A549 treated with AZD2906 at 1 μM for 4 hours (cell line): ENCODE measurements at places on chromosomes 3 and 15. TPM values are rescaled to one million over a fixed set of nuclear protein-coding genes. Genes with fewer than 3 reads are reported as not detected.

CIDEC gene
- total RNA-seq: 75.0 to 98.5 TPM (median 81.8 TPM) in 5 replicates

OXTR gene
- 8.5 to 10.1 TPM (median 9.5 TPM) in 5 replicates for total RNA-seq

LARP6 gene
- total RNA-seq: 46.3 to 81.2 TPM (median 74.1 TPM) in 5 replicates

PLD1 gene
- 6.3 to 8.9 TPM (median 8.0 TPM) in 5 replicates for total RNA-seq

GRM2 gene
- 0.03 to 0.05 TPM (median 0.04 TPM) in 4 of 5 replicates, not detected in the other for total RNA-seq

RETNLB gene
- not detected in 5 replicates for total RNA-seq

STRIT1 gene
- total RNA-seq: not detected in 5 replicates

CCR5 gene
- not detected in 5 replicates for total RNA-seq

GOLGA6C gene
- not detected in 5 replicates for total RNA-seq

PLS1 gene
- 8.4 to 11.1 TPM (median 9.6 TPM) in 5 replicates for total RNA-seq

ARPIN gene
- 9.6 to 12.7 TPM (median 12.2 TPM) in 5 replicates for total RNA-seq

COL8A1 gene
- total RNA-seq: not detected in 5 replicates

TWF2 gene
- total RNA-seq: 63.1 to 70.9 TPM (median 65.7 TPM) in 5 replicates

CPB1 gene
- not detected in 5 replicates for total RNA-seq

HCLS1 gene
- 0.08 to 0.18 TPM (median 0.15 TPM) in 5 replicates for total RNA-seq

ERICH6 gene
- total RNA-seq: 0.10 TPM in 1 of 5 replicates, not detected in the others

MAGI1 gene
- 3.3 to 4.4 TPM (median 3.5 TPM) in 5 replicates for total RNA-seq

CCR1 gene
- not detected in 5 replicates for total RNA-seq

SNX22 gene
- 0.49 to 1.2 TPM (median 0.95 TPM) in 5 replicates for total RNA-seq

C2CD4A gene
- total RNA-seq: 0.11 to 0.21 TPM (median 0.14 TPM) in 5 replicates

PARP14 gene
- total RNA-seq: 6.8 to 10.3 TPM (median 7.2 TPM) in 5 replicates

CHMP2B gene
- total RNA-seq: 99.4 to 113 TPM (median 103 TPM) in 5 replicates

SI gene
- not detected in 5 replicates for total RNA-seq

MOBP gene
- 0.02 to 0.18 TPM (median 0.10 TPM) in 5 replicates for total RNA-seq

MYLK gene
- total RNA-seq: 11.6 to 15.5 TPM (median 14.0 TPM) in 5 replicates

UBAP1L gene
- total RNA-seq: 0.53 to 0.97 TPM (median 0.84 TPM) in 5 replicates

EPM2AIP1 gene
- total RNA-seq: 4.4 to 6.5 TPM (median 6.0 TPM) in 5 replicates

TNNC1 gene
- total RNA-seq: 0.86 to 1.4 TPM (median 1.1 TPM) in 5 replicates

MASP1 gene
- 0.11 to 0.27 TPM (median 0.17 TPM) in 3 of 5 replicates, not detected in the others for total RNA-seq
